ENCODE measurements at places on chromosomes 2 and 18.

GRCh38 chr2:65661980-65662653, 229.7 kb upstream of the SPRED2 start:
- no peak for DNase-seq

- no peak for DNase-seq
Measured at GRCh38 chr2:2757764-2758163, 426.7 kb upstream of the MYT1L start.

- DNase-seq: no peak
Measured at GRCh38 chr2:53782676-53783075, 4.1 kb downstream of the ASB3 start.

- peak; percentile 48 for DNase-seq
Measured at GRCh38 chr2:39875182-39875913, 96.3 kb upstream of the THUMPD2 start.

- no peak for DNase-seq
Measured at GRCh38 chr2:3631851-3632659, 25.9 kb upstream of the ALLC start.

- DNase-seq: no peak
Measured at GRCh38 chr2:121564905-121565304, 34.2 kb downstream of the RNU4ATAC start.

- no peak for DNase-seq
Measured at GRCh38 chr2:200042944-200043343, 87.6 kb downstream of the MAIP1 start.

DNA sequence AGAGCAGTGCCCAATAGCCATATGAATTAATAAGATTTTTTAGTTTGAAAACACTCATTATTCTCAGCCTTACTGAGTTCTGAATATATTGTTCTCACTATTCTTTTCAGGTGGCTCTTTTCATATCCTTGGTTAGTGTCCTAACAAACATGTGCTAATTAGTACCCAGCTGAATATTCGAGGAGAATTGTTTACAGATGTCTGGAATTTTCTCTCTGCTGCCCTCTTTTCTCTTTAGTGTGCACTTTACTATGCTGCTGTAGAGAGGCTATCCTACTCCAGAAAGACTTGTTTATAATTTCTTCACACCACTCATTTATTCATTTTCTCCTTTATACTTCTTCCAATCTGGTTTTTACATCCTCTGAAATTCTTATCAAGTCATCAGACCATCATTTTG, 405.3 kb downstream of the SPAG16 start:
- no peak for DNase-seq

- no peak for DNase-seq
Measured at GRCh38 chr2:31348618-31349017, 65.9 kb downstream of the XDH start.

- DNase-seq: no peak
Measured at GRCh38 chr18:58015065-58015780, 28.8 kb upstream of the NEDD4L start.

DNA sequence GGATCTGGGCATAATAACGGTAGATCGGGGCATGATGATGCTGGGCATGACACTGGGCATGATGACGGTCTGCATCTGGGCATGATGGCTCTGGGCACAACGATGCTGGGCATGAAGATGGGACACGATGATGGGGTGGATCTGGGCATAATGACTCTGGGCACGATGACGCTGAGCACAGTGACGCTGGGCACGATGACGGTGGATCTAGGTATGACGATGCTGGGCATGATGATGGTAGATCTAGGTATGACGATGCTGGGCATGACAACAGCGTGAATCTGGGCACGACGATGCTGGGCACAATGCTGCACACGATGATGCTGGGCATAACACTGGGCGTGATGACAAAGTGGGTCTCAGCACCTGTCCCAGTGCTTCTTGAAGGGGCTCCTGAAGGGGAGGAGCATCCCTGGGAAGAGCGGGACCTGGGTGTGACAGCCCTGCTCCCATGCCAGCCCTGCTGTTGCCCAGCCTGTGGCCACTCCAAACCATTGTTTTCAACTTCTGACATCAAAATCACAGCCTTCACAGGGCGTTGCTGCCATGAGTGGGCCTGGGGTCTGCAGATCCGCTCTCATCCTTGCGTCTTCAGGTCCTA, 30.4 kb upstream of the ALLC start:
- DNase-seq: no peak

- DNase-seq: no peak
Measured at GRCh38 chr2:30665761-30666265, 141.4 kb downstream of the CAPN13 start.

- DNase-seq: no peak
Measured at GRCh38 chr2:176592216-176592615, 323.0 kb downstream of the MTX2 start.

DNA sequence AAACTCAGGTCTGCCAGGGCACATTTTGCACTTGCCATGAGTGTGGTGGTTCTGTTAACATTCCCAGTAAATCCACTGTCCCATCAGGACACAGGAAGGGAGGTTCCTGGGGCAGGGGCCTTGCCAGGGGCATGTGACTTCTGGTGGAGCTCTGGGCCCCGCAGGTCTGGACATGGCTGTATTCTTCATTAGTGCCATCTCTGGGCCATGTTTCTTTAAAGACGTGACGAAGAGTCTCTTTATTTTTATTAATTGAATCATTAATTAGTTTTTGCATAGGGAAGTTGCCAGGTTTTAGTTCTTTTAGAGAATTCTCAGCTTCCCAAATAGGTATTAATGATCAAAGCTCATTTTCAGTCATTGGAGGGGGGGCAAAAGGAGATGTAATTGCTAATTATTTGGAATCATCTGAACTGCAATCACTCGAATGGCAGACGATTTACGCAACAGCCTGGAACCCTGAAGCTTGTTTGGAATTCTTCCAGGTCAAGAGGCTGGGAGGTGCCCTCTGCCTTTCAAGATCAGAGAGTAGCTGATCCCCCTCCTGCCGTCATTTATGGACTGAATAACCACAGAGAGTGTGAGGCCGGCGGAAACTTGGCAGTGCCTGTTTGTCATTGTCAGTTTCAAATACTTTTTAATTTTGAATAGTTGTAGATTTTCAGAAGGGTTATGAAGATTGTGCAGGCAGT, 106.2 kb downstream of the RTP5 start:
- no peak for DNase-seq

DNA sequence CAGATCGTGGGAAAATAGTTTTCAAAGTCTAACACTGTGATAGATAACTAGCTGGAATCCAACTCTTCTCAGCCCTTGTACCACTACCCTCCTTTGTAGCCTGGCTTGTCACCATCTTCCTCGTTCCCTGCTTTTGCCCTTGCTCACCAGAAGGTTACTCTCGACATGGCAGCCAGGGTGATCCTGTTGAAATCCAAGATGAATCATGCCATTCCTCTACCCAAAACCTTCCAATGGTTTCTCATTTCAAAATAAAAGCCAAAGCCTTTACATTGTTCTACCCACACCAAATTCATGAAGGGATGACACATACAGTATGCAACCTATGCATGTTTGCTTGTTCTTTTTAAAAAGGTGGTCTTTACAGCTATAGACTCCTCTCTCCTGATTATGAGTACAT, 45.7 kb downstream of the STAT4 start:
- DNase-seq: no peak

DNA sequence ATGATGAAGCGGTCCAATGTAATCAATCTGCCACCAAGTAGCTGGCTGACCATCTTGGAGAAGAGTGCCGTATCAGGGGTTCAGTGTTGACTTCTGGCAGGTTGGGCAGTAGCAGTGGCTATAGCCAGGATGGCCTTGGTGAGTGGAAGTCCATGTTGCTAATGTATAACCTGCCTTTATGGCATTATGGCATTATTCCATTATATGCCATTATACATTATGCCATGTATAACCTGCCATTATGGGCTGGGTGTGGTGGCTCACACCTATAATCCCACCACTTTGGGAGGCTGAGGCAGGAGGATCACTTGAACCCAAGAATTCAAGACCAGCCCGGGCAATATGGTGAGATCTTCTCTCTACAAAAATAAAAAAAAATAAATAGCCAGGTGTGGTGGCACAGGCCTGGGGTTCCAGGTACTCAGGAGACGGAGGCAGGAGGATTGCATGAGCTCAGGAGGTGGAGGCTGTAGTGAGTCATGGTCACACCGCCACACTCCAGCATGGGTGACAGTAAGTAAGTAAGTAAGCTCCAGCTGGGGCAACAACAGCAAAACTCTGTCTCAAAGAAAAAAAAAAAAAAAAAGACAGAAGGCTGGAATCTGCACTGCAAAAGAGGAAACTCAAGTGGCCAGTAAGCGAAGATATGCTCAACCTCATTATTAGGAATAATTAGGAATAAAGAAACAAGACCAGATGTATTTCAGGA, 24.4 kb upstream of the EMILIN2 start:
- DNase-seq: no peak

DNA sequence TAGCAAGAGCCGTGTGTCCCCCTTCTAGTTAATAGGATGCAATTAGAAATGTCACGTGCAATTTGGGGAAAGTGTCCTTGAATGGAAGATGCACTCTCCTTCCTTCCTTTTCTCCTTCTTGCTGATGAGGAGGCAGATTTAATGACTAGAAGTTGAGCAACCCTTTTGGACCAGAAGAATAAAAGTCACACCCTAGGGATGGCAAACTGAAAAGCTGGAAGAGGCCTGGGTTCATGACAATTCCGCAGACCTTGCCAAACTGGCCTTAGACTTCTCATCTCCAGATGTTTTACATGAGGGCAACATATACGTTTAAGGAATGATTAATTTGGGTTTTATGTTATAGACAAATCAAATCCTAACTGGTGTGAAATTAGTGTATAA, 38.6 kb upstream of the NCOA1 start:
- DNase-seq: no peak

GRCh38 chr2:189698020-189698887, 23.8 kb downstream of the ANKAR start:
- DNase-seq: peak; percentile 38

DNA sequence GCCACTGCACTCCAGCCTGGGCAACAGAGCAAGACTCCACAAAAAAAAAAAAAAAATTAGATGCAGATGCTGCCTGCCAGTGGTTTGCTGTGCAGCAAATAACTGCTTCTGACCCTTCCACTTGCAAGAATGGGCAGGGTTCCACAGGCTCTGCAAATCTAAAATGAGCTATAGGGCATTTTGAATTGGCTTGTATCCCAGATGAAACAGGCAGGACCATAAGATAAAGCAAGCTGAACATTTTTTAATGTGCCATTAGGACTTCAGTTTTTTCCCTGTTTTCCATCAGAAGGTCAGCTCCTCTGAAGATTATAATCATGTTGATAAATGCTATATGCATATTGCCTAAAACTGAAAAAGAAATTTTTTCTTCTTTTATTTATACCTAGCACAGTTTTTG, 15.7 kb upstream of the FZD7 start:
- no peak for DNase-seq

DNA sequence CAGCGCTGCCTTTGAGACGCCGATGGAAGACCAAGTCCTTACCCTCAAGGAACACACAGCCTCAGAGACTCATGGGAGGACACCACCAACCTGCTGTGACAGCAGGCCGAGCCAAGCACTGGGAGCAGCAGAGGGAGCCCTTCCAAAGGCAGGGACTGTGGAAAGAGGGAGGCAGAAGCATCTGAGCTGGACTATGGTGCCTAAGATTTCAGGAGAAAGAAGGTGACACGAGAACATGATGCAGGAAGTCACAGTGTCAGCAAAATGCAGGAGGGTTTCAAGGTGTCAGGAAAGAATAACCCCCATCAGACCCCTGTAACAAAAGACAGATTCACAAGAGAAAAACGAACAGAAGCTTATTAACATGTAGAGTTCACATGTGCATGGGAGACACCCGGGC, 24.2 kb upstream of the COX7A2L start:
- no peak for DNase-seq

All from amniotic stem cell (primary cell).